ENCODE measurements at places on chromosomes 1 and 21.

GRCh38 chr1:246907472-246907871, 24.3 kb downstream of the AHCTF1 start:
- no peak for DNase-seq

GRCh38 chr1:190472042-190472441, 5.6 kb downstream of the BRINP3 start:
- DNase-seq, result no peak

DNA sequence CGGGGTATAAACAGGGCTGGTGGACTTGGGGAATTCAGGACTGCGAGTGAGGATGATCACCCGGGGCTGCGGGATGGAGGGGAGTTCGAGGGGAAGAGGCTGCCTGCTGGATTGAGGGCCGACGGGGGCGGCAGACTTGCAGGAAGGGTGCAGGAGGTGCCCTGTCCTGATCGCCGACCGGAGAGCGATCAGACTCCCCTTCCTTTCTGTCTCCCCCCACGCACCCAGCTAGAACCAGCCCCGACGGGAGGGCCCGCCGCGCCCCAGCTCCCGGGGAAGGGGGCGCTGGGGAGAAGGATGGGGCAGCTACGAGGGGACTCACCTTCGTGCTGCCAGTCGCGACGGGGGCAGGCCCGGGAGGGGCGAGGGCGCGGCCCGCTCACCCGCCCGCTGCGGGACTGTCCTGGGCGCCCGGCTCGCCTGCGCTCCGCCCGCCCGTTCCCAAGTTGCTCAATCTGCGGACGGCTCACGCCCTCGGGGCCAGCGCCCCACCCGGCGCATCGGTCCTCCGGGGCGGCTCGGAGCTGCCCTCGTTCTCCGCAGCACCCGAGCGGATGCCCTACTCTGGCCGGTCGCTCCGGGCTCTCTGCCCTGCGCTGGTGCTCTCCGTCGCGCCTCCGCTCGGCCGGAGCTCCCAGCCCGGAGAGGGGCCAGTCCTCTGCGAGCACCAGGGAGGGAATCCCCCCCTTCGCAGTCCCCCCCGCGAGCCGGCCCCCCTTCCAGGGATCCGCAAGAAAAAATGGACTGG, at the start of gene RSPO1:
RSPO1 (minus strand) TSS at position 649 of the 748 bp plus-strand sequence. CDS start 5,231 bp downstream, outside the sequence.
- DNase-seq, result no peak

GRCh38 chr1:226883630-226884029, 13.2 kb downstream of the PSEN2 start:
- no peak for DNase-seq

DNA sequence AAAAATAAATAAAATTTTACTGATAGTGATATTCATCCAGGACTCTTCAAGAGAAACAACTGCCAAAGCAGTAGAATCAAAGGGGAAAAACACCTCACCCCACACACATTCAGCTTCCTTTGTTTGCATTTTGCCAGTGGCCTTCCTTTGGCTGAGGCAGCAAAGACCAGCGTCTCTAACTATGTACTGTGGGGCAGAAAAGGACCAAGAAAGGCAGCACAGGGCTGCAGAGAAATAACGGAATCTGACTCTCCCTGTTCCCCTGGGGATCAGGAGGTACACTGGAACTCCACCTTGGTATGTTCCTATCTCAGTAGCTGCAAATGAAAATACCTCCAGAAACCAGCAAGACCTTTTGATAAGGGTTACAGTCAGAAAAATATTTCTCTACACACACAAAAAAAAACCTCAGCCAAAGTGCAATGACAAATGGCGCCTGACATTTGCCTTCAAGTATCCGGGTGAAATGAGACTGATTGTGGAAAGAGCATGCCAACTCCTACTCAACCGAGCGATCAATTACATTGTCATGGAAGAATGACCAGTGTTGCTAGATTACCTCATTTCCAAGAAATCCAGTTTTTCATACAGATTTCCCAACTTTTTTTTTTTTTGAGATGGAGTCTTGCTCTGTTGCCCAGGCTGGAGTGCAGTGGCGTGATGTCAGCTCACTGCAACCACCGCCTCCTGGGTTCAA, 50.9 kb downstream of the TARBP1 start:
- DNase-seq, result no peak

DNA sequence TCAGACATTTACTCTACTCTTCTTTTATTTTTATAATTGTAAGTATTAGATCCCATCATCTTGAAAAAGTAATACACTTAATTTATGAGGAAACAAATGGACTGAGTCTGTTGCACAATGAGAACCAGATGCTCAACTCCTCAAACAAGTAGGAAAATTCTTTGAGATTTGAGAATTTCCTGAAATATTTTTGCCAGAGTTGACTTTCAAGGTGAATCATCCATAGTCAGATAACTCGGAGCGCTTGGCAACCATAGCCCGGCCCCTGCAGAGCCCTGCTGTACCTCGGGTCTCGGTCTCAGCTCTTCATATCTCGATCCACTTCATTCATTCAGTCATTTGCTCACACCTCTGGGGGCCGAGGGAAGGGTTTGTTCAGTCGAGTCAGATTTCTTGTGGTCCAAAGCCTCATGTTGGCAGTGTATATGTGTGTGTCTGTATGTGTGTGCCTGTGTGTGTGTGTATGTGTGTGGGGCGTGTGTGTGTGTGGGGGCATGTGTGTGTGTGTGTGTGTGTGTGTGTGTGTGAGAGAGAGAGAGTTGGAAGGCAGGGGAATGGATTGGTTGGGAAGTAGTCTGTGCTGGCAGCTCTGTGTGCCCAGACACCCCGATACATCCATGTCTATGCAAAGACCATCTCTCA, 18.1 kb upstream of the PCP4 start:
- DNase-seq, result no peak

DNA sequence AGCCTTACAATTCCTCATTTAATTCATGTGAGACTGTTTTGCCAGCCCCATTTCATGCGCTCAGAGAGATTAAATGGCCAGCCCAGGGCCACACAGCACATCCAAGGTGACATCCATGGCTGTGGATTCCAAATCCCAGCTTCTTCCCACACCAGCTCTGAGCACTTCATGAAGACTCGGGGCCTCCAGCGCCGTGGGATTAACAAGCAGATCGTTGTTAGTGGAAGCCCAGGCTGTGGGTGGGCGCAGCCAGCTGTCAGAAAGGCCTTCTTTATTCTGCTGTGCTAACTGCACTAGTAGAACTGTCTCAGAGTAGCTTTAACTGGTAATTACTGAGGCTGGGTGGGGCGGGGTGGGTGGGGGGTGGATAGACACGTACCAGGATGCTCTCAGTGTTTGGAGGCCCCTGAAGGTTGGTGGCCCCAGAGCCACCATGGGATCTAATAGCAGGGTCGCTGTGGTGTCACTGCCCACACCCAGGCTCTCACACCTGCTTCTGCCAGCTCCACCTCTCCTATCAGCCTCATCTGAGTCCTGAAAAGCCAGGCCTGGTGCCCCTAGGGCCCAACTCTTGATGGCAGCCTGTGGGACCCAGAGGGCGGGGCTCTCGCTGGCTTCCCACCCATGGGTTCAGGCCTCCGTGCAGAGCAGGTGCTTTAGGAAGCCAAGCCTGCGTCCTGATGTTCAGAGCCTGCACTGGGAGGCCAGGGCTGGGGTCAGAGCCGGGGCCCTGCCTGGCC, 3.4 kb downstream of the BMP8A start:
- no peak for DNase-seq

DNA sequence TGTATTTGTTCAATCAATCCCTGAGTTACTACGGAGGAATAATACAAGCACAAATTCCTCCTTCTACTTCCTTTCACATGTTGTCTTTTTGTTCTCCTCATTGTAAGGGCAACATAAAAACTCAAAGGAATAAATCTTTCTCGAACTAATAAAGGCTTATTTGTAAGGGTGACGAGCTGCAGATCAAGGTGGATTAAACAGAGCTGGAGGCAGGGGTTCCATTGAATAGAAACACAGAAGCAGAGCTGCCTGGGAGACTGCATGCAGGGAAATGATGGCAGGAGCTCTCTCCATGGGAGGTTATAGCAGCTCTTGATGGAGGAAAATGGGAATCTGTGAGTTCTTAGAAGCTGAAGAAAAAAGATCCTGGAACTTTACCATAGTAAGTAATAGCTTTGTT, 160.2 kb downstream of the CYYR1 start:
- DNase-seq, result no peak

- DNase-seq, result no peak
Observed at GRCh38 chr1:227131193-227131592, 187.1 kb downstream of the CDC42BPA start.

- no peak for DNase-seq
Observed at GRCh38 chr1:87336623-87337067, 8.0 kb downstream of the LMO4 start.

DNA sequence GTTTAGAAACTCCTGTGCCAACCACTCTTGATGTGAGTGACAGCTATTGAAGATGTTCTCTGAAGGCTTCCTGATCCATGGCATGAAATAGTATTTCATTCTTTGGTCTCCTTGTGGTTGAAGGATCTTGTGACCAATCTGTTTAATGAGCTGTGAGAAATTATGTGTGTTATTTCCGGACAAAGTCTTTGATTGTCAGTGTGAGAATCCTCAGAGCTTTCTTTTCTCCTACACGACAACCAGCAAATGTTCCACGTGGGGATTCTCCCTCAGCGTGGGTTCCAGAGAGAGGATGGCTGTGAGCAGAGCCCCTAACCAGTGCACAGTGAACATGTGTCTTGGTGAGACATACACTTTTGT, 45.0 kb upstream of the HOOK1 start:
- DNase-seq, result no peak

GRCh38 chr1:6785728-6786505, 663 bp downstream of the CAMTA1 start:
- peak; percentile 45 for DNase-seq

DNA sequence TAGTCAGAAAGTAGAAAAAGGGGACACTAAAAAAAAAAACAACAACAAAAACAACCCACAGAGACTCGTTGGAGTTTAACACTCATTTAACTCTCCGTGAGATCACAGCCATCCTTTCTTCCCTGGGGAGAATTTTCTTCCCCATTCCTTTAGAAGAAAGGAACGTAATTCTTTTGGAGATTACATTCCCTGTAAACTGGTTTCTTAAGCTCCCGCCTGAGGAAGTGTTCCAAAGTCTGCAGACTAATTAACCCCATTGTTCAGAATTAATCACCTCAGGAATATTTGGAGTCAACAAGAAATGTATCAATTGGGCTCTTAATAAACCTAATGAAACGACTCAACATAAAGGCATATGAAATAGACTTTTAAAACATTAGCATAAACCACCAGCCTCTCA, 228.2 kb upstream of the CSF3R start:
- DNase-seq, result no peak

GRCh38 chr1:12145616-12146342, 21.0 kb upstream of the TNFRSF1B start:
- DNase-seq, result no peak

DNA sequence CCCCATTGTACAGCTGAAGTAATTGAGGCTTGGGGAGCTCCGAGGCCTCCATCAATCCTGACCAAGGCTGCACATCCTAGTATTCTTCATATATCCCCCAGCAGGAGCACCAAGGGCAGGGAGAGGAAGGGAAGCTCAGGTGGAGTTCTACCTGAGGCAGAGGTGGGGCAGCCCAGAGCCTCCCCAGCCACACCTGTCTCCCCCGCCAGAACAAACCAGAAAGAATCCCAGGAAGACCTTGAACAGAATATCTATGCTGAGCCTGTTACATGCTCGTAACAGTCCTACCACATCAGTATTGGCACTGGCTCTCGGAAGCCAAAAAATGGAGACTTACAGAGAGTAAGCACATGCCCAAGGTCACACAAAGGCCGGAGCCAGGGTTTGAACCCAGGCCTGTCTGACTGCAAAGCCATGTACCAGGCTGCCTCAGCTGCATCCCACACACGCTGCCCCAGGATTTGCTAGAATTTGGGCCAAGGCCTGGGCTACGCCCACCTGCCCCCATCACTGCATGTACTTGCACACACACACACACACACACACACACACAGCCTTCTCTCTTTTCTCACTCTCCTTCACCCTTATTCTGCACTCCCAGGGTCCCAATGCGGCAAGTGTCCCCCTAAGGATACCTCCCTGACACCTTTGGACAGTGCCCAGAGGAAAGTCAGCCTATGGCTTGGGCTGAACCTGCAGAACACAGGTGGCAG, 4.5 kb downstream of the E2F2 start:
- no peak for DNase-seq

- no peak for DNase-seq
Observed at GRCh38 chr1:109799445-109799844, 35.7 kb upstream of the EPS8L3 start.

DNA sequence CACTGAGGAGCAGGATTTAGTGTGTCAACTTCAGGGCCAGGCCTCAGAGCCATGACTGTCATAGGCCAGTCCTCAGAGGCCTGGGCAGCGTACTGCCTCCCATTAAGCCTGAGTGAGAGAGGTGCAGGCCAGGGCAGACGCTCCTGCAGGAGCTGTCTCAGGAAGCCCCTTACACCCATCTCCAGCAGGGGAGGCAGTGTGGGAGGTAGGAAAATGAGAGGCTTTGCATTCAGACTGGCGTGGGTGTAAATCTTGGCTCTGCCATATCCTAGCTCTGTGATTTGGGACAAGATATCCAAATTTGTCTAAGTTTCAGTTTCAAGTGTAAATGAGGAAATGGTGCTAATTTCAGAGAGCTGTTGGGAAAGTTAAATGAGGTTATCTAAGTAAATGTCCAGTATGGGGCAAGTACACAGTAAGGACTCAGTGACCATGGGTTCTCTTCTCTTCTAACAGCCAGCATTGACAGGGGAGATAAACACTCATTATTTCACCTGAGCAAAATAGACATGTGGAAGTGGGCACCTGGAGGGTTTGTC, 184.1 kb downstream of the ZSCAN20 start:
- DNase-seq, result no peak

Measured in stimulated activated CD8-positive, alpha-beta memory T cell treated with anti-CD3 and anti-CD28 coated beads, Interleukin-15, amount 100 ng/mL, for 48 hours (primary cell).